ENCODE measurements at places on chromosomes 12 and 14.

DNA sequence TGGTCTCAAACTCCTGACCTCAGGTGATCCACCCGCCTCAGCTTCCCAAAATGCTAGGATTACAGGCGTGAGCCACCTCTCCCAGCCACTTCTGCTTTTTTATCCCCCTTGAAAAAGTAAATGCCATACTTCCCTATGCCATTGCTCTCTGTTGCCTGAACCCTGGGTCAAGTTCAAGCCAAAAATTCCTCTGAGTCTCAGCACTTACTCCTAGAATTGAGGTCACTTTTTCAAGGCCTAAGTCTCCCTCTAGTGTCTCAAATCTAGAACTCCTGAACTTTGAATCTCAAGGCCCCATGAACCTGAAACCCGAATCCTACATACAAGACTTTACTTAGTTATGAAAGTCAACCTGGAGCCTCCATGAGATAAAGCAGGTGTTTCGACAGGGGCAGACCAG is 1.4 kb upstream of the APOBEC1 start:
- DNase-seq, result peak; percentile 73

DNA sequence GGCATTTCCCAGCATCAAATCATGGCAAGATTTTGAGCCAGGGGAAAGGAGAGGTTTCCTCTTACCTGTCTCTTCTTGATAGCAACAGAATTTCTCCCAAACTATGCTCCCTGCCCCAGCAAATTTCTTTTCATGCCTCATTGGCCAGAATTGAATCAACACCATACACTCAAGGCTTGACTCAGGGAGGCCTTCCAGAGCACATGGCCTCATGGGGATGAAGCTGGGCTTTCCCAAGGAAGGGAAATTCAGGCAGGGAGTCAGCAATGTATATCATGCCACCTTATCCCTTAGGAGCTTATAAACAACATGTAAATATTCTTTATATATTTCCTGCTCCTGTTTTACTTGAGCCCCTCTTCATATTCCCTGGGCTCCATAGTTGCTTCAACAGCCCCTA is 62.1 kb downstream of the ARF6 start:
- no peak for DNase-seq

DNA sequence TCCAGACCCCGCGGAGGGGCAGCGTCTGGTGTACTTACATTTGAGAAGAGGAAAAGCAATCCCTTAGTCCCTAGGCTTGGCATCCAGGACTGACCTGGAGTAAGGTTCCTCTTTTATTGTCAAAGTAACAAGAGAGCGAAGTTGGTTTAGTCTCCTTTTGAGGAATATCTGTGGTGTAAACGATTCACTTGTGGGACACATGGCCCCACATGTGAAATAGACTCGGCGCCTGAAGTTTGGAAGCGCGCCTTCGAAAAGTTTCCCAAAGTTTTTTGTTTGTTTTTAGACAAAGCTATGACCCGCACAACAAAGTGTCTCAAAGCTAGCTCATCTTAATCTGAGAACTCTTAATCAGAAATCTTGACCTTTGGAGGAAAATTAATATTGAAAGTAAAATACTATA is 744 bp downstream of the STYX start:
- no peak for DNase-seq

GRCh38 chr12:93593843-93594242 is 21.4 kb downstream of the SOCS2 start:
- DNase-seq, result no peak

- no peak for DNase-seq
These were observed 88.3 kb downstream of the LRP6 start for GRCh38 chr12:12178559-12178958.

- no peak for DNase-seq
These were observed 2.1 kb downstream of the PIANP start for GRCh38 chr12:6698352-6699046.

DNA sequence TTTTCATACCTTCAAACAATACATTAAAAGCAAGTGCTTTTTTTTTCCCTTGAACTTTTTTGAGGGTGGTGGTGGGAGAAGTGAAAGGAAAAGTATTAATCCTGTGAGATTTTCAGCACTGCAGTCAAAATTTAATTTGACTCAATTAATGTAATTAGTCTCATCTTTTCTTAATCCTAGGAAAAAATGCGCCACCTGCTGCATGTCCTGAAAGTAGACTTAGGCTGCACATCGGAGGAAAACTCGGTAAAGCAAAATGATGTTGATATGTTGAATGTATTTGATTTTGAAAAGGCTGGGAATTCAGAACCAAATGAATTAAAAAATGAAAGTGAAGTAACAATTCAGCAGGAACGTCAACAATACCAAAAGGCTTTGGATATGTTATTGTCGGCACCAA is 52.2 kb downstream of the SPATA7 start:
- DNase-seq, result no peak

DNA sequence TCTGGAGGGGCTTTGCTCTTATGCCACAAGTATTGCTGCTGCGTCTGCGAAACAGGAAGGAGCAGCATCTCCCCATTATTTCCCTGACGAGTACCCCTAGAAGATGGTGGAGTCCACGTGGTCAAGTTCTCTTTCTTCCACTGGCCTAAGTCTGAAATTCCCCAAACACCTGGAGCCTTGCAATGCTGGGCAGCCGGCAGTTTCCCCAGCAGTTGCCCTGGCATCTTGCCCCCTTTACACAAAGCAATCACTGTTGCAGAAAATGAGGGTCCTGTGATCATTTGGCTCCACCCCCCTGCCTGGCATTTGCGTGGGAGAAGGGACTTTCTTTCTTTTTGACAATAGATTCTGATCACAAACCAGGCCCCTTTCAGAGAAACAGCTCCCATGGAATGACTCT is 56.9 kb downstream of the FOS start:
- DNase-seq, result no peak

DNA sequence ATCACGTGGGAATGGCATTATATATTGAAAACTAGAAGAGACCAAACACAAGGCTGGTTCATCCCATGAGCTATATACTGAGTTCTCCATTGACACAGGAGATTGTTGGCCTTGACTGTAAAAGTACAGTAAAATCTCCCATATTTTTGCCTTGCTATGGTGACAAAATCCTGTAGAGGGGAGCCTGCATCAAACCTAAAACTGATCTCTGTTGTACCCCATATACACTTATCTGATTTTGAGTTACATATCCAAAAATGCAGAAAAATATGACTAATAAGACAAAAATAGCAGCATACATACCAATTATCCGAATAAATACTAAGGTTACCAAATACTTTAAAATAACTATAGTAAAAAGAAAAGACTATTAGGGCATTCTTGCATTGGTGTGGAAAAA is 60.4 kb downstream of the TMTC3 start:
- no peak for DNase-seq

- DNase-seq, result peak; percentile 15
These were observed 266.4 kb upstream of the USP15 start for GRCh38 chr12:61993734-61994345.

DNA sequence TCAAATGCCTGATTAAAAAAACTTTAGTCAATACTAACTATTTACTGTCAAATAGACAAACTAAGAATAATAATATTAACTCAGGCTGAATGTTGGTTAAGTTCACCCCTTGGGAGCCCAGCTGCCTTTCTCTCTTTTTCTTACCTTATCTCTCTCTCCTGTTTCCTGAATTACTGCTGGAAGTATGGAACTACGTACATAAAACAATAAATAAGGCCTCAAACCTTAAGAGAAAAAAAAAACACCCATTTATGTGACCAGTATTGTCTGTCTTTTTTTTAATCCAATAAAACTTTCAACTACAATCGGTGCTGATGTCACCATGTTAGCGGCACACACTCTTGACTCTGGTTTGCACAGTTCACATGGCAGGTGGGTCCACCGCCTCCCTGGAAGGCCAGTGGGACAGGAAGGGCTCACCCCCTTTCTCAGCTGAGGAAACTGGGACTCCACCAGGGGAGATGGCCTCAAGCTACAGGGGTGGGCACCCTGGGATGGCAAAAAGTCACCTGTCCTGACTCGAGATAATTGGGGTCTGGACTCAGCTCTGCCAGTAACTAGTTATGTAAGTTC is 21.3 kb downstream of the BCL11B start:
- DNase-seq, result no peak

DNA sequence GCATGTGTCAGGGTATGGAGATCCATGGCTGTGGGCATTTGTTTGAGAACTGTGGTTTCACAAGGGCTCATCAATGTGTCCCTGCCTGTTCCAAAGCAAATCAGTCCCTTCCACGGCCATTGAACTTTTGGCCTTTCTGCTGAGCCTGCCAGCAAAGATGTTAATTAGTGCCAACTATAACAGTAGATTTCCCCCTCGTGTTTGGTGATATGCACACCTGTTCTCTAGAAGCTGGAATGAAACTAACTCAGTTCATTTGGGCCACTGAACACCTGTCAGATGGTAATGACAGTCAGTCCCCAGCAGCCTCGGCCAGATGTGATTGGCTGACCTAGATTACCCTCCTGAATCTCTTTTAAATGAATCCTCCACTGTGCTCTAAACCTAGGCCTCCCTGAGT is 43.2 kb downstream of the IRAK3 start:
- peak; percentile 78 for DNase-seq

- no peak for DNase-seq
These were observed 77.3 kb downstream of the ATXN2 start for GRCh38 chr12:111521801-111522200.

DNA sequence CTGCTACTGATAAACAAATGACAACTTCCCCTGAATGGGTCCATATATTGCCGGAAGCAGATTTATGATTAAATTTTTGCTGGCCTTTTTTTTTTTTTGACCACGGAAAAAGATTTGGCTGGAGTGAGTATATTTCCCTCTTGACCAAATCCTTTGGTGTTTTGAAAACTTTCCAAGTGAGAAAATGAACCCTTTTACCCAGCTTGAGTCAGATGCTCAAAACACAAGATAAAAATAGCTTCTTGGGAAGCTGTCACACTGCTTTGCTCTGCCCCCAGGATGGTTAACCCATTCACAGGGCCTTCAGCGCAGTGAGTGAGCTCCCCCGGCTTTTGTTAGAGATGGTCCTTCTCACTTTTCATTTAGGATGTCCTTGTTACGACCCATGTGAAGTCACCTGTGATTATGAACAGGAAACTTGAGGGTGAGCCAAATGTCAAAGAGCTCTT is 224.3 kb downstream of the PELI2 start:
- peak; percentile 79 for DNase-seq

GRCh38 chr14:42683707-42684106 is 1077.0 kb downstream of the LRFN5 start:
- no peak for DNase-seq

GRCh38 chr14:59543873-59544272 is 32.7 kb downstream of the CCDC175 start:
- no peak for DNase-seq
